Stimulated activated CD8-positive, alpha-beta memory T cell treated with anti-CD3 and anti-CD28 coated beads, Interleukin-15, amount 100 ng/mL, for 4 hours (primary cell): ENCODE measurements at places on chromosomes 3 and 15.

DNA sequence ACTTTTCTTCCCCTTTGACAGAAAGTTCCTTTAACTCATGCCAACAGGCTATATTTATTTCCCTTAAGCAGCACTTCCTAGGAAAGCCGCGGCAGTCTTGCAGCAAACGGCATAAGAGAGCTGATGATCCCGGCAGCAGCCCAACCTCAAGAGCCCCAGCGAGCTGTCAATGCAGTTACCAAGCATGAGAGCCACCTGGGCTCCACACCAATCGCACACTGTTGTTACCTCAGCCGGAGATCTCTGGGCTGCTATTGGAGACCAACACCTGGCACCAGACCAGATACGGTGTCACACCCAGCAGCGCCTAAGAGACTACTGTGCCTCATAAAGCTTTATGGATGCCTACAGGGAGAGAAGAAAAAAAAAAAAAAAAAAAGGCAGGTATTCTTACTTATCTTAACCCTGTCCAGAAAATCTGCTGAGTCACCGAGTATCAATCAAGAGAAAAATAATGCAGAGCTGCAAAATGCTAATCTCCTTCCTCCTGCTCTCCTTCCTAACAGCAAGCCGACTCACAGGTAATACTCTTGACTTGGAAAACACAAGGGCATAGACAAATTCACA is 11.7 kb downstream of the ABCC5 start:
- no peak for DNase-seq

- no peak for DNase-seq
Observed at GRCh38 chr3:43298292-43298691, 12.0 kb downstream of the SNRK start.

- DNase-seq, result no peak
Observed at GRCh38 chr15:82045179-82045891, 483 bp downstream of the MEX3B start.

DNA sequence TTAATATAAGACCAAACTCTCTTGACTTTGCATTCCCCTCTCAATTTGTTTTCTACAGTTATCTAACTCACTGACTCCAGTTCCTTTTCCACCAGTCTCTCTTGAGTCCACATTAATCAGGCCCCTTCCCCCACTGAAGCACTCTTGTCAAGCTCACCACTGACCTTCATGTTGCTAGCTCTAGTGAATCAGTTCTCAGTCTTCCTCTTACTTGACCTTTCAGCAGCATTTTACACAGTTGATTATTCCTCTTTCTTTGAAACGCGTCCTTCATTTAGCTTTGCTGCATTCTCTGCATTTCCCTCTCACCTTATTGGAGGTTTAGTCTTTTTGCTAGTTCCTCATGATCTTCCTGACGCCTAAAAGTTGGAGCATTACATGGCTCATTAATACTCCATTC is 8.3 kb downstream of the PPP2R3A start:
- DNase-seq, result no peak

DNA sequence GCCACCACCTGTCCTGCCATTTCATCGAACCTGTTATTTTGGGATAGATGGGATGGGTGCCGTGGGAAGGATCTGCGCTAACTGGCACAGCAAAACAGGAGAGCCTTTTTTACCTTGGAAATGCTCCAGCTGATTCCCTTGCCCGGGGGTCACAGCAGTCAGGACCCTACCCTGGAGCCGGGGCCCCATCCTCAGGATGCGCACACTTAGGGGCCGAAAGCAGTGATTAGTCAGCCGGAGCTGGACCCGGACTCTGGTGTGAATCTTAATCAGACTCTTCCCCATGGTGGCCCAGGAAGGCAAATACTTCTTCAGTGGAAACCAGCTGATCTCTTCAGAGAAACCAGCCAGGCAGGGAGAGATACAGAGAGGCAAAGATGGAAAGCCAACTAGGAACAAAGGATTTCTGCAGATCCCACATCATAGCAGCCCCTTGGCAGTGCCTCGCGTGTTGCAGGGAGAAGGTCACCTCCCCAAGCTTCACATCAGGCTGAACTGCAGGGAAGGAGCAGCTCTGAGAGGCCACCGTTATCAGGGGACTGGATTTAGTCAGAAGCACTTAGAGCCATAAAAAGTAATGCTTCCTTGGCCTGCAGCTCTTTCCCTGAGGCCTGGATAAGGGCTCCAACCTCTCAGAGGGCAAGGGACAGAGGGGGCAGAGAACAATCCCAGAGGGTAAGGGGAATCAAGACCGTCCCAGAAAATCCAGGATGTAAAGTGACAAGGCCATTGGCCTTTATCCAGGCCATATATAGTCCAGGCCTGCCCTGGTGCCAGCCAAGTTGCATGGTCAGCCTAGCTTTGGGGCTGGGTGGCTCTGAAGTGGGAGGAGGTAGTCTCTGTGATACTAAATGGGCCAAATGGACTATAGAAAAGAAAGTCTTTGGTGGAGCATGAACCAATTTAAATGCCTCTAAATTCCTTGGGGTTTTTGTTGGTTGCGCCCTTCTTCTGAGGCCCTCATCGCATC is 52.9 kb downstream of the WDR76 start:
- DNase-seq, result no peak
